Brain pericyte (primary cell): ENCODE measurements at places on chromosomes 6 and 20.

- no peak for DNase-seq
These were observed 9.5 kb downstream of the NT5E start for GRCh38 chr6:85459224-85459901.

DNA sequence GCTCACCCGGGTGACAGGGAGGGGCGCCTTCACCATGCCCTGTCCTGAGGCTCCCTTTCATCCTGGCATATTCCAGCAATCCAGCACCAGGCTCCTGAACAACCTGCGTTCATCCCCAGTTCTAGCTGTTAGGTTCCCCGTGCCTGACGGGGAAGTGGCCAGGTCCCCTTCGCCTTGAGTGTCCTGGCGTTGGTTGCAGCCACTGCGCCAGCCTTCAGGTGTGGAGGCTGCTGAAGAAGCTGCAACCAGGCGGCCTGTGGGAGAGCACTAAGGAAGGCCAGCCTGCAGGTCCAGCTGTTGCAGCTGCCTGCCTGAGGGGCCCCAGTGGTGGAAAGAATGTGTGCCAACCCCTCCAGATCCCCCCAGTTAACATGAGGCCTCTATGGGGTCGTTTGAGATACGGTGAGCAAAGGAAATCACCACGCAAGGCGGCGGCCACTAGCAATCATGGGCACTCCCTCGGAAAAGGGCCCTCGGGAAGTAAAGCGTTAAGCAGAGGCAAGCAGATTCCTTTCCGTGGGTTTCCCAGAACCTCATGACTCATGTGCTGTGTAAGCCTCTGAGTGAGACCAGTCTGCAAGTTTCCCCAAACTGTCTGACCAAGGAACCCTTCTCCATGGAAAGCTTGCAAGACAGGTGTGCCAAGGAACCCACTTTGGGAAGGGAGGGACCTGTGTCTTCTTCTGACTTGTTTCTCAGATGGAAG lies 320.8 kb downstream of the TAF4 start:
- DNase-seq: no peak

- no peak for DNase-seq
These were observed 48.7 kb upstream of the IL20RA start for GRCh38 chr6:137093183-137094069.

GRCh38 chr6:170445487-170445886 lies 107.6 kb downstream of the PSMB1 start:
- no peak for DNase-seq

DNA sequence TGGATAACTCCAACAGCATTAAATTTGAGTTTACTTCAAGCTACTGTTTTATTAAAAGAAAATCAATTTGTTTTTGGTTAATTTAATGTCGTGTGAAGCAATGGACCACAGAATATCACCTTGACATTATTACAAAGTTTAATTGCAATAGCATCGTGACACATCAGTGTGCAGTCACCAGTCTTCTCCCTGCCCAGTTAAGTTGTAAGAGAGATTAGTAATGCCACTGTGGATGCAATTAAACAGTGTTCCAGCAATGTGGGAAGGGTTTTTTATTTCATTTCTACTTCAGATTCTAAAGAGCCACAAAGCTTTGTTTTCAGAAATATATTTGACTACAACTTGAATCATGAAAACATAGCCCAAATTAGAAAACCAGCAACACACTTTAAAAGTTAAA lies 128.7 kb downstream of the SYNE1 start:
- DNase-seq: no peak

DNA sequence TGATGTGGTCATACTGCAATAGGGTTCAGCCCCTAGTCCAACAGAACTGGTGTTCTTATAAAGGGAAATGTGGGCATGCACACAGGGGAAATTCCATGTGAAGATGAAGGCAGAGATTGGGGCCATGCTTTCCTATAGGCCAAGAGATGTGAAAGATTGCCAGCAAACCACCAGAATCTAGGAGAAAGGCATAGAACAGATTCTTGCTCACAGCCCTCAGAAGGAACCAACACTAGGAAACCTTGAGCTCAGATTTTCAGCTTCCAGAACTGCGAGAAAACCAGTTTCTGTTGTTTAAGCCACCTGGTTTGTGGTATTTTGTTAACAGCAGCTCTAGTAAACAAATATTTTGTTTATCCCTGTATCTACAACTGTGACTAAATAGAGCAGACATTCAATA lies 197.6 kb upstream of the CITED2 start:
- no peak for DNase-seq

DNA sequence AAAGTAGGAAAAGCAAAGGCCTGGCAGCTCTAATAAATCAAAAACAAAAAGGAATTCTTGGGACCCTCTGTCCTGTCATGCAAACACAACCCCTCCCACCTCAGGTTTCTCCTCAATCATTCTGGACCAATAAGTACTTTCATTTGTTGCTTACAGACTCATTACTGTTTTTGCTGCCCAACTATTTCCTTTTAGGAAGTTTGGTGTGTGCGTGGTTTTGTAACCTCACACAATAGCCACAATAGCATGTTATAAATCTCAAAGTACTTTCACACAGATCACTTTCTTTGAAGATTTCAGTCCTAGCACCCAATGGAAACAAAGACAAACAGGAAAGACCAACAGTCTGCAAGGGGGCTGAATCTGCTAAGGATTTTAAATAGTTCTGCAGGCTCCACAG lies 4.5 kb downstream of the MRPL14 start:
- DNase-seq: no peak

GRCh38 chr6:111631903-111632460 lies 26.3 kb upstream of the TRAF3IP2 start:
- DNase-seq: no peak

GRCh38 chr6:145789443-145789842 lies 25.2 kb downstream of the FBXO30 start:
- no peak for DNase-seq

- no peak for DNase-seq
These were observed 92.2 kb downstream of the UNC5CL start for GRCh38 chr6:40946738-40947301.

- no peak for DNase-seq
These were observed 180.7 kb downstream of the EPHA7 start for GRCh38 chr6:93238632-93239031.

GRCh38 chr6:69994251-69994650 lies 127.9 kb downstream of the COL19A1 start:
- DNase-seq: no peak

GRCh38 chr6:109393886-109394281 lies 11.6 kb upstream of the CD164 start:
- DNase-seq: no peak

DNA sequence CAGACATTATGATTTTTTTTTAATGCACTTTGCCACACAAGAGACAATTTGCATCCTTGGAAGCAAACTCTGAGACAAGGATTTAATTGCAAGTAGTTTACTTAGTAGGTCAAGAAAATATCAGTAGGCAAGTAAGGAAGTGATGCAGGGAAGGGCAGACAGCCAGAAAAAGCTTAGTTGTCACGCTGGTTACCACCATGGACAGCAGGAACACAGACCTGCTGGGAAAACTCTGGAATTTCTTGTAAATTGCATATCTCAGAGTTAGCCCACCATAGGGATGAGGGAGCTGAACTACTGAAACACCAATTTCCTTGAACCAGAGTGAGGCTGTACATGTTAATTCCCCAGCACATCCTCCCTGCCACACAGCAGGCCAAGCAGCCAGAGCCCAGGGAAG lies 92.7 kb downstream of the L3MBTL3 start:
- no peak for DNase-seq

- DNase-seq: no peak
These were observed 1.1 kb downstream of the ESR1 start for GRCh38 chr6:151808371-151809241.

DNA sequence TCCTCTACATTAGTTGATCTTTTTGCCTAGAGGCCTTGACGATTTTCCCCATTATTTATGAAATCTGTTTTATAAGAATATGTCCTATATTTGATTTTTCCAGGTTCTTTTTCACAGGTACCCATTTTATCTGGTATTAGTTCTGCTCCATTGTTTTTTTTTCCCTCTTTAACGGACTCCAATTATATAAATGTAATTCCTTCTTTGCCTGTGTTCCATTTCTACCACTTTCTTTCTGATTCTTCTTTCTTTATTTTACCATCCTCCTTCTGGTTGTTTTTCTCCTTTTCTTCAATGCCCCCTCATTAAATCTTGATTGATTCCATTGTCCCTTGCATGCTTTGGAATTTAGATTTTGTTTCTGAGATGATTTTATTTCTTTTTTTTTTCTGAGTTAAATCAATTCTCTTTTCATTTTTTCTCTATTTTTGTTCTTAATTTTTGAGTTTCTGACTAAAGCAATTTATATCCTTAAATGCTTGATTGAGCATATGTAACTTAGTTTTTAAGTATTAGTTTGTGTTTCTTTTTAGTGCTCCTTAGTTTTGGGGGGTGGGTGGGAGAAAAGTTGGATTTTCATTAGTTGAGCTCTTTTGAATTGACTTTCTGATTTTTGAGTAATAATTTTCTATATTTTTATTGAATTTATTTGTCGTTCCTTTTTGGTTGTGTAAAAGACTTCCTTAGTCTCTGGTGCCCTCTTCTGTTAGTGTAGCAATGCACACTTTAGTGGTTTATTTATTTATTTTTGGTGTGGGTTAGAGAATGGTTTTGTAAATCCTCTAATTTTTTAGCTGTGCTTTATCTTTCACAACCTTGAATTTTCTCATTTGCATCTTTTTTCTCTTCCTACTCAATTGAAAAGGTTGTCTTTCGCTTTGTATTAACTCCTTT lies 140.8 kb downstream of the FARS2 start:
- no peak for DNase-seq

- no peak for DNase-seq
These were observed 9.3 kb downstream of the HNF4A start for GRCh38 chr20:44364780-44365179.

DNA sequence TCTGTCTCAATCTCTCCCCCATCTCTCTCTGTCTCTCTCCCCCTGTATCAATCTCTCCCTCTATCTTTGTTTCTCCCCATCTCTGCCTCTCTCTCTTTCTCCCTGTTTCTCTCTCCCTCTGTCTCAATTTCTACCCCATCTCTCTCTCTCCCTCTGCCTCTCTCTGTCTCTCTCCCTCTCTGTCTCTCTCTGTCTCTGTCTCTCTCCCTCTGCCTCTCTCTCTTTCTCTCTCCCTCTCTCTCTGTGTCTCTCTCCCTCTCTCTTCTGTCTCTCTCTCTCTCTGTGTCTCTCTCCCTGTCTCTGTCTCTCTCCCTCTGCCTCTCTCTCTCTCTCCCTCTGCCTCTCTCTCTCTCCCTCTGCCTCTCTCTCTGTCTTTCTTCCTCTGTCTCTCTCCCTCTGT lies 62.6 kb downstream of the DACT2 start:
- no peak for DNase-seq

DNA sequence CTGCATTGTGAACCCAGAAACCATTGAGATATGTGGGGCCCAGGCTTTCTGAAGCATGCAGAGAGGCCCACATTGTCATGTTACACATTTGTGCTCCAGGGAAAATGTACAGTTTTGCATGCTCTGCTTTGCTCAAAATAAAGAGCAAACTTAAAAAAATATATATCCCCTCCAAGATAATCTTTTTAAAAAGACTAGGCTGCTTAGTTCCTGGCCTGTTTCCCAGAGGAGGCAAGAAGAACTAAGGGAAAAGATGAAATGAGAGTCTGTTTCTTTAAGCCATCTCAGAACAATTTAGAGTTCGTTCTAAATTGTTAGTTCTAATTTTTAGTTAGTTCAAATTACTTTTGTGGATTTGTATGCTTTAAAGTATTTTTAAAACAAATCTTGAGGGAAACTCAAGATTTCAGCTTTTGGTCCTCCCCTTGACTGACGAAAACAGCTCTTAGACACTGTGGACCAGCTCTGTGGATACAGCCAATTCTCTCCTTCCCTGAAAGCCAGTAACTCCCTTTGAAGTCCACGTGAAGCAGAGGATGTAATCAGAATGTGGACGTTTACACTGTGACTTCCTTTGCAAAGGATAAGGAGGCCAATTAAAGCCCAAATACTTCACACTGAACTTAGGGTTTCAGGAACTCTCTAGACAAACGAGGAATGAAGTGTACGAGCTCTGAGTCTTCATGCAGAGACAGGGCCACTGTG lies 84.7 kb downstream of the CD164 start:
- no peak for DNase-seq

- no peak for DNase-seq
These were observed 109.1 kb upstream of the PRSS16 start for GRCh38 chr6:27138406-27138805.

DNA sequence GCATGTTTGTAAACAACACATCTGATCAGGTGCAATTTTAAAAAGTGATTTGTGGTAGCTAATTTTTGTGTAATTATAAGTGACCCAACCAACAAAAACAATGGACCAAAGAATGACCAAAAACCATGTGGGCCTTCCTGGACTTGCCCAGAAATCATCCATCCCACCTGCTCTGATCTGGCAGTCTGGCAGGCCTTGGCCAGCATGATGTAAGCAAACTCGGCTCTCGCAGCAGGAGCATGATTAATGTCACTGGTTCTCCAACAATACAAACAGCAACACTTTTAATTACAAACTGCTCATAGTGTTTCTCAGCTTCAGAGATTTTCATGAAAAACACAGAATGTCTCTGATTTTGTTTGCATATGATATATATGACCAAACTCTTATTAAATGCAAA lies 16.1 kb downstream of the TP53INP2 start:
- no peak for DNase-seq

- DNase-seq: no peak
These were observed 33.9 kb downstream of the PSMG4 start for GRCh38 chr6:3292431-3293197.

DNA sequence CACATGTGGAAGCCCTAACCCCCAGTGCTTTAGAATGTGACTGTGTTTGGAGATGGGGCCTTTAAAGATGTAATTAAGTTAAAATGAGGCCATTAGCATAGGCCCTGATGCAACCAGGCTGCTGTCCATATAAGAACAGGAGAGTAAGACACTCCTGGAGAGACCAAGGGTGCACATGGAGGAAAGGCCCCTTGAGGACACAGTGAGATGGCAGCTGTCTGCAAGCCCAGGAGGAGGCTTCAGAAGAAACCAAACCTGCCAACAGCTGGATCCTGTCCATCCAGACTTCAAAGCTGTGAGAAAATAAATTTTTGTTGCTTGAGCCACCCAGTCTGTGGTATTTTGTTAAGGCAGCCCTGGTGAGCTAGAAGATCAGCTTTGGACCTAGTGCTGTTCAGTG lies 16.8 kb upstream of the SNRPB2 start:
- no peak for DNase-seq

- no peak for DNase-seq
These were observed 16.3 kb downstream of the RIN2 start for GRCh38 chr20:19774135-19774933.

DNA sequence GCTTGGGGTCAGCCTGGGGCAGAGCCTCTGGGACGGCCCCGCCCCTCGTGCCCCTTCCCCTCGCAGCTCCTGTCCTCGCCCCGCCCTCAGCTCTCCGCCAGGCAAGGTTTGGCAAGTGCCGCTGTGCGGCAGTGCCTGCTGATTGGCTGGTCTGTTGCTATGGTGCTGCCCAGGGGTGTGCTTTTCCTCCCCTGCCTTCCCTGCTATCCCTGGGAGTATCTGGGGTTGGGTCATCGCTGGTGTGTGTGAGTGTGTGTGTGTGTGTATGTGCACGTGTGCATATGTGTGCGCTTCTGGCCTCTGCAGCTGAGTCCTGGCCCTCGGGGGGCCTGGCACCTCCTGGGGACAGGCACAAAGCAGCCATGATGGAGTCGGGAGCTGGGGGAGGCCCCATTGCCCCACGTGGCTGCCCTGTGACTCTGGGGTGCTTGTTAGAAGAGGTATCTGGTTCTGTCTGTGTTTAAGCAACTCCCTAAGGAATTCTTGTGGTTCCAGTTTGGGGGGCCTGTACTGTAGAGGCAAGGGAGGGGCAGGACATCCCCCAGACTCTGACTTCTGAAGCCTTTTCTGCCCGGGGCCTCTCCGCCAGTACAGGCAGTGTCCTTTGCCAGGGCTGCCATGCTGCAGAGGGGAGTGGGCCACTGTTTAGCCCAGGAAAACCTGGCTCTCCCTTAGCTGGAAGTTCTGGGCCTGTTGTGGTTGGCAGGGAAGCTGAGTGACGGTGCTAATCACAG lies 6.9 kb downstream of the RTEL1 start:
- DNase-seq: no peak
